ENCODE measurements at places on chromosomes 1 and 21.

DNA sequence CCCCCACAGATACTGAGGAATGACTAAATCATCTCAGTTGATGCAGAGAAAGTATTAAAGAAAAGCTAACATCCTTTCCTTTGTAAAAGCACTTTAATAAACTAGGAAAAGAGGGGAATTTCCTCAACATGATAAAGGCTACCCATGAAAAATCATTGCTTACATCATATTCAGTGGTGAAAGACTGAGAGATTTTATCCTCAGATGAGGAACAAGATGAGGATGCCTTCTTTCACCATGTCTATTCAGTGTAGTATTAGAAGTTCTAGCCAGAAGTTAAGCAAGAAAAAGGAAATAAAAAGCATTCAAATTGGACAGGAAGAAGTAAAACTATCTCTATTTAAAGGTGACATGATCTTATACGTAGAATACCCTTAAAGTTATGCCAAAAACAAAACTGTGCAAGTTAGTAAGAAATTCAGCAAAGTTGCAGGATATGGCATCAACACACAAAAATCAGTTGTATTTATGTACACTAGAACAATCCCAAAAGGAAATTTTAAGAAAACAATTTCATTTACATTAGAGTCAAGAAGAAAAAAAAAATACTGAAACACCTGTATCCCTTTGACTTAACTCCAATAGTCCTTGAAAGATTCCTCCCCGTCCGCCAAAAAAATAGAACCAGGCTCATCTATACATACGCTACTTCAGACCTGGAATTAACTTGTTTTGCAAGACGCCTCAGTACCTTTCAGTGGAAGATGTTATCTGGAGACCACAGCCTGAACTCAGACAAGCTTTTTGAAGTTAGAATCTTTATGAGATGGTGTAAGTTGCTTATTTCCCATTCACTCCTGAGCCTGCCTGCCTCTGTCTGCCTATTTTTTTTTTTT lies 17.5 kb downstream of the ZMYM4 start:
- no peak for DNase-seq

GRCh38 chr1:228500143-228500734 lies 13.1 kb downstream of the RNF187 start:
- no peak for DNase-seq

DNA sequence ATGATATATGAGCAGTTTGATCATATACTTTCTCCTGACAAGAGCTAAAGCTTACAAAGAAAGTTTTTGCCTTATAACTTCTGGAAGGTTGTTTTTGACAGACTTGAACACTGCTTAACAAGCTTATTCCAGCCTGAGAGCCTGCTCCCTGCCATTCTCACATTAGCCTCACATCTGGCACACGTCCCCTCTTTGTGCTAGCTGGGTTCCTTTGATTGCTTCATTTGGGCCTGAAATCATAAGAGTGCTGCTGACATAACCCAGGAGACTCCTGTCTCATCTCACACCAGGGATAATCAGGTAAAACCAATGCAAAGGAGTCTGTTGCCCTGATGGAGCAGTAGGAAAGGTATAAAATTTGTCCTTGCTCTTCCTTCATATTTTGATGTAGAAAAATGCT lies 1411.7 kb upstream of the B3GALT2 start:
- DNase-seq: no peak

DNA sequence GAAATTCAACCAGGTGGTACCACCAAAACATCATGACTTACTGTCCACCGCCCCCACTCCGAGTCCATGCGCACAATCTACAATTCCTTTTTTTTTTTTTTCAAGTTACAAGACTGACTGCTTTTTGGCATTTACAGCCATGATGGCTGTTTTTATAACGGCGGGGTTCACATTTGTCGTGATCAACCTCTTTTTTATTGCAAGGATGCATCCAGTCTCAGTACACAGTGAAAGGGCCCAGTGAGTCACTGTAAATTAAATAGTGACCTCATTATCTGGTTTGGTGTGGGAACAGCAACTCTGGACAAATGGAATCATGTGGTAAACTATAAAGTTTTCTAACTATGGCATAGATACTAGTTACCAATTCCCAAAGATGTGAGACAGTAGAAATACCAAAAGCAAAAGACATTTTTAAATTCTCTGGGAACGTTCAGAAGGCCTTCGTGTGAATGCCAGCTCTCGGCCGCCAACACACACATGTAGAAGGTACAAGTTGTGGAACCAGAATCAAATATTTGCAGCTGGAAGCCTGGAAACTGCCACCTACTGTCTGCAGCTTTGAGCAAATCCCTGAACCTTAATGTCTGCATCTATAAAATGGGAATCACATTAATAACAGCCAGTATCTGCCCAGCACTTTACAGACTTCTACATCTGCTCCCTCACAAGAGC lies 4.9 kb downstream of the GLIS1 start:
- no peak for DNase-seq

- DNase-seq: no peak
Measured at GRCh38 chr1:111116496-111116895, 23.4 kb downstream of the DRAM2 start.

- DNase-seq: no peak
Measured at GRCh38 chr1:185644531-185644930, 89.7 kb upstream of the HMCN1 start.

DNA sequence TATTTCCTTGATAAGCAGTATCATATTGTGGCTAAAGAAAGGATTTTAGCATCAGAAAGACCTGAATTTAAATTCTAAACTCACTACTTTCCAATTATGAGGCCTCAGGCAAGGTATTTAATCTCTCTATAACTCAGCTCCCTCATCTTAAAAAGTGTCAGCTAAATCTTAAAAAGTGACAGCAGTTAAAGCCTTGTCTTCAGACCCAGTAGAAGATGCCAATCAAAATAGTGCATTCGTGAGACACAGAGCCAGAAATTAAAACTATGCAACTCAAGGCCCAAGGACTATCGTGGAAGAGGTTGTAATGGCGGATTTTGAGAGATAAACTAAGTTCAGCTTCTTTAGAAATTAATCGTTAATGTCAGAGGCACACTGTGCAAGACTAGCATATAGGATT lies 677.5 kb upstream of the BRINP3 start:
- no peak for DNase-seq

DNA sequence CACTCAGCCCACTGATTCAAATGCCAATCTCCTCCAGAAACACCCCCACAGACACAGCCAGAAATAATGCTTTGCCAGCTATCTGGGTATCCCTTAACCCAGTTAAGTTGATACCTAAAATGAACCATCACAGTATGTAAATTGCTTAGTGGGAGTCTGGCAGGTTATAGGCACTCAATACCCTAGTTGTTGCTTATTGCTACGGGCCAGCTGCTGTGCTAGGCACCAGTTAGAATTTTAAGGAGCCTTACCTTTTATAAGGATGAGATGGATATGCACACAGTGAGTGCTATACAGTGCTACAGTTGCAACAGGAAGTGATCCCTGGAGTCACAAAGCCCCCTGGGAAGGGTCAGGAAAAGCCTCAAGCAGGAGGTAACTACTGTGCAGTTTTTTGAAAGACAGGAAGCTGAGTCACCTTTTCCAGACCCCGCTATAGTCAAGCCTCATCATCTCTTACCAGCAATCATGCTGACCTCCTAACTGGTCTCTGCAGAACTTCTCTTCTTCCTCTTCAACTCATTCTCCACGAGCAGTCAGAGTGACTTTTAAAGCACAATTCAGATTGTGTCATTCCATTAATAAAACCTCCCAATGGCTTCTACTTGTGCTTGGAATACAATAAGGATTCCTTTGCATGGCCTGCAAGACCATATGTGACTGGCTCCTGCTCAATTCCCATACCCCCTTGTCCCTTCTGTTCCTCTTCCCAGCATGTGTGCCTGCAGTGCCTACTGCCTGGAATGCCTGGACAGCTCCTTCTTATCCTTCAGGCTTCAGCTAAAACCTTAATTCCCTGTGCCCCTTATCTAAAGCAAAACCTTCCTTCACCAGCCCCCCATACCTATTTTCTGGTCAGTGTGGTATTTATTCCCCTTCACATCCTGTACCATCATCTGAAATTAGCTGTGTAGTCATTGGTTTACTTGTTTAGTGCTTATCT lies 10.4 kb upstream of the TLR5 start:
- no peak for DNase-seq

DNA sequence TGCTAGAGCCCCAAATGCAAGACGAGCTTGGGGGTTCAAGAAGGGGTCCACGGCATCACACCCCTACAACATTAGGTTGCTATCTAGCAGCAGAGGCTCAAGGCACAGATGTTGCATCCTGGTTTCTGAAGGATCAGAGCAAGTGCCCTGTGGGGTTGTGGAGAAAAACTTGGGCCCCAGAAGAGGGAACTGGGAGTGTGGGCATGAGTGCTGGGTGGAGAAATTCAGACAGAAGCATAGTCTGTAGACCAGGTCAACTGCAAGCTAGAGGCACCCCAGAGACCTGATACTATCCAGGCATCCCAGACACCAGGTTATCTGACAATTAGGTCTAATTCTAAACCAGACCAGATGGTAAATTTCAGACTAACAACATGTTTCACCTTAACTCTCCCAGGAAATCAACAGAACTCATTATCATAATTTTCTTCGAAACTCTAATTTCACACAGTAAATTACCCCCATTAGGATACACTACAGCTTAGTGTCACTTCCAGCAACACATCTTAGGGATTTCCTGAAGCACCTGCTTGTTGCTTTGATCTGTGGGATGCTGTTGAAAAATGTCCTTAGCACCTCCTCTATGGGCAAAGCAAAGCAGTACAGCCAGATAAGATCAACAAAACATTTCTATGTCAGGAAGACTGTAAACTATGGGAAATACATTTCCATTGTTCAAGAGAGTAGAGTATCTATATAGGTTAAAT lies 179.3 kb downstream of the VAV3 start:
- no peak for DNase-seq

- peak; percentile 22 for DNase-seq
Measured at GRCh38 chr1:61640531-61641530, 84.1 kb downstream of the TM2D1 start.

DNA sequence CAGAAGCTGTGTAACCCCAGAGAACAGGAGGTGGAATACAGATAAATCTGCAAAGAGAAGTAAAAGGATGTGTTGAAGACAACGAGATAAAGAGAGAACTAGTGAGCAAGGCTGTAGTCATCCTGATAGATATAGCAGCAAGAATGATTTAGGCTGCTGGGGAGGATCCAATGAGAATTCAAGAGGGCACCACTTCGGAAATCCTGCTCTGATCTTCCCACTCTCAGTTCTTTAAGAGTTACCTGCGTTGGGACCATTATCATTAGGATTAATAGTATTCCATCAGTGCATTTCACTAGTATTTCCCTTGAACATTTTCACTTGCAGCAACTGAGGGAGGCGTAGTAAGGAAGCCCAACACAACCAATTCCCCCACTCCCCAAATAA lies at the start of gene BRINP3:
Gene BRINP3 (minus strand): TSS at position 103 of the 387 bp plus-strand sequence.
- DNase-seq: peak; percentile 31

GRCh38 chr1:171195767-171196166 lies 10.7 kb downstream of the FMO2 start:
- no peak for DNase-seq

DNA sequence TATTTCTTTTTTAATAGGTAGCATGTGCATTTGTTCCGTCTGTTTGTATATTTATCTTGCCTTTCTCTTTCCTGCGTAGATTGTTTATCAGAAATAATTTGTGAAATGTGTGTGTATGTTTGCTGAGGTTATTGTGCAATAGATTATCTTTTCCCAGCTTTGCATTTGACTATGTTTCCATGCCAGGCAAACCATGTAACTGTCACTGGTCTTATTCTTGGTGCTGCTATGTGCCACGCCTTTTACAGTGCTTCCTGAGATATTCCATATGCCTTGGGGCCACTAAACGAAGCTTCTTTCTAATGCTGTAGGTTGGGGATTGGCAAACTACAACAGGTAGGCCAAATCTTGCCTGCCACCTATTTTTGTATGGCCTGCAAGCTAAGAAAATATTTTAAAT lies 598.8 kb downstream of the PLPP3 start:
- no peak for DNase-seq

GRCh38 chr1:92324784-92325183 lies 25.9 kb downstream of the RPAP2 start:
- DNase-seq: no peak

DNA sequence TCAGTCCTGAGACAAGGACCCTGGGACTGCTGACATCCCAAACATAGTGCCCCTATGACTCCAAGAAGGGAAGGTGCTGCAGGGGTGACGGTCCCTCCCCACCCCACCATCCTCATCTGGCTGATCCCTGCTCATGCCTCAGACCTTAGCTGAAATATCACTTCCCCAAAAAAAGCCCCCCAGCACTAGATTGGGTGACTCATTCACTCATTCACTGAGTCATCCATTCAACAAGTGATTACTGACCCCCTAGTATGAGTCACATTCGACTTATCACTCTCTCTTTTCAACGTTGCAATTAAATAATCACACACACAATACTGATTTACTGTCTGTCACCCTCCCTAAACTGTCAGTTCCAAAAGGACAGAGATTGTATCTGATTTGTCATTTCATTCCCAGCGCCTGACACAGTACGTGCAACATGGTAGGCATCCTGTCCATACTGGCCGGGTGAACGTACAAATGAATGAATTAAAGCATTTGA lies 48.6 kb downstream of the HIVEP3 start:
- no peak for DNase-seq

GRCh38 chr1:39652554-39652953 lies 13.1 kb upstream of the HEYL start:
- DNase-seq: no peak

DNA sequence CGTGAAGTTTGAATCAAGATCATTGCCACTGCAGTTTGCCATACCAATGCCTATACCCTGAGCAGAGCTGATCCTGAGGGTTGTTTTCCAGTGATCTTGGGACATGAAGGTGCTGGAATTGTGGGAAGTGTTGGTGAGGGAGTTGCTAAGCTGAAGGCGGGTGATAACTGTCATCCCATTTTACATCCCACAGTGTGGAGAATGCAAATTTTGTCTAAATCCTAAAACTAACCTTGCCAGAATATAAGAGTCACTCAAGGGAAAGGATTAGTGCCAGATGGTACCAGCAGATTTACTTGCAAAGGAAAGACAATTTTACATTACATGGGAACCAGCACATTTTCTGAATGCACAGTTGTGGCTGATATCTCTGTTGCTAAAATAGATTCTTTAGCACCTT lies 78.6 kb downstream of the FMN2 start:
- DNase-seq: no peak

GRCh38 chr1:207740207-207740606 lies 11.6 kb upstream of the CD46 start:
- no peak for DNase-seq

- no peak for DNase-seq
Measured at GRCh38 chr1:29583727-29584126, 347.4 kb downstream of the PTPRU start.

DNA sequence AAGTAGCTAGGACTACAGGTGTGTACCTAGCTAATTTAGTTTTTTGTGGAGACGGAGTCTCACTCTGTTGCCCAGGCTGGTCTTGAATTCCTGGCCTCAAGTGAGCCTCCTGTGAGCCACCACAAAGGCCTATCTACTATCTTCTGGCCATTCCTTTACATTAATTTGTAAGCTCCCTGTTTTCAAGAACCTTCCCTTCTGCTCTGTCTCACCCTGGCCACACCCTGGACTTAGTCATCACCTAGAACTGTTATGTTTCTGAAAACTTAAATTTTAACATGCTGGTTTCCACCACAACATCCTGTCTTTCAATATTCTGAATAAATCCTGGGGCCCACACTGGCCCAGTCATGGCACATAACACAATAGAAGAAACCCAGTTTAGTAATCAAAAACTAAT lies 4.9 kb upstream of the B4GALT3 start:
- no peak for DNase-seq

GRCh38 chr1:193677874-193678273 lies 491.5 kb upstream of the B3GALT2 start:
- DNase-seq: no peak

- DNase-seq: no peak
Measured at GRCh38 chr1:113898241-113898814, 6.3 kb downstream of the AP4B1 start.

- DNase-seq: no peak
Measured at GRCh38 chr21:33063375-33063883, 6.5 kb upstream of the OLIG1 start.
